ENCODE measurements at places on chromosomes 16 and 17.

GRCh38 chr16:57735755-57736418 lies at the start of gene KATNB1:
Gene KATNB1 (plus strand): TSS chr16:57735770. CDS start chr16:57737244, 1,474 bp downstream.
- DNase-seq = no peak

DNA sequence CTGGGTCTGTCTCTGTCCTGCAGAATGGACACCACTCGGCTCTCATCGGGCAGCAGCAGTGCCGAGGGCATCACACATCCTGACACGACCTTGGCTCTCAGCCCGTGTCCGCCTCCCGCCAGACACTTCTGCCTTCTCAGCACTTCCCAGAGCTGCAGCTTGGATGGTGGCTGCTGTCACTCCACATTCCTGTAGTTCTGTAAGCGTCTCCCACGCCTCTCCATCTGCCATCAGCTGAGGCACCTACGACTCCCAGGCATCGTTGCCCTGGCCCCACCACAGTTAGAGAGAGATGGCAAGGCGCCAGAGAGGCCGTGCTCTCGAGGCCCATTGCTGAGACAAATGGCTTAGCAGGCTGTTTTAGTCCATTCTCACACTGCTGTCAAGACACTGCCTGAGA lies 195.9 kb upstream of the CHMP6 start:
- no peak for DNase-seq

DNA sequence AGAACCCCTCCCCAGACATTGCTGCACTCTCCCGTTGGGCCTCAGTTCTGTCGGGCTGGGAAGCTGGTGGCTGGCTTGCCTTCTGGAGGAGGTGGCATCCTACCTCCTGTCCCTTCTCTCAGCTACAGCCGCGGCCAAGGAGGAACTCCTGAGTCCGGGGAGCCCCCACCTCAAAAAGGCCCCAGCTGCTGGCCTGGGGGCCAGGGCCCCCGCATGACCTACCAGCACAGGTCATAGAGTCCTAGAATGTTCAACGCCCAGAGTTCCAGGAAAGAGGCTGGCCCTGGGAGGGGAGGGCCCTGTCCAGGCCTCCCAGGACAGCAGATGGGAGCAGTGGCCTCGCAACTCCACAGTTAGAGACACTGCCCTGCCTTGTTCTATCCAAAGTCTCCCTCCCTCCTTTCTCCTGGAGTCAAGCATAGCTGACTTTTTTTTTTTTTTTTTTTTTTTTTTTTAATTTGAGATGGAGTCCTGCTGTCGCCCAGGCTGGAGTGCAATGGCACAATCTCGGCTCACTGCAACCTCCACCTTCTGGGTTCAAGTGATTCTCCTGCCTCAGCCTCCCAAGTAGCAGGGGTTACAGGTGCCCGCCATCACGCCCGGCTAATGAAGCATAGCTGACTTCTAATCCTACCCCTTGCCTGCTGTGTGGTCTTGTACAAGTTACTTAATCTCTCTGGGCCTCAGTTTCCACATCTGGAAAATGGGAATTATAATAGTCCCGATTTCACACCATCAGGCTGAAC lies 7.1 kb downstream of the CARHSP1 start:
- DNase-seq = no peak

GRCh38 chr16:8075271-8075670 lies 515.0 kb downstream of the TMEM114 start:
- no peak for DNase-seq

- no peak for DNase-seq
Measured at GRCh38 chr17:79624718-79625478, 14.0 kb upstream of the RBFOX3 start.

DNA sequence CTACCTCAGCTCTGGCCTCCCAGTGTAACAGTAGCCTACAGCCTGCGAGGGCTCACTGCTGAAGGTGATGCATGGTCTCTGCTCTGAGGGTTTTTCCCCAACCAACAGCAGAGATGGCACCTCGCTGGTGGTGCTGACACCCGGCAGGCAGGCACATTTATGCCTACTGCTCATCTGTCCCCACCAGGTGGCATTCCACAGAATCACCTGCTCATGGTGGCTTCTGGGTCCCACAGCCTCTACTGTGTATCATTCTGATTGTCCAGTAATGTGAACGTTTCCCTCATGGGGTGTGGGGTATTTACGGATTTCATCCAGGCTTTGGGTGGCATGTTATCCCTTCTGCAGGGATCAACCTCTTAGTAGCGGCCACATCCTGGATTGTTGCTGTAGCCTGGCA lies 331.5 kb downstream of the SNX29 start:
- DNase-seq = no peak

GRCh38 chr17:16036261-16036660 lies 36.6 kb downstream of the TTC19 start:
- DNase-seq = no peak

- no peak for DNase-seq
Measured at GRCh38 chr16:51473091-51473490, 322.0 kb upstream of the SALL1 start.

DNA sequence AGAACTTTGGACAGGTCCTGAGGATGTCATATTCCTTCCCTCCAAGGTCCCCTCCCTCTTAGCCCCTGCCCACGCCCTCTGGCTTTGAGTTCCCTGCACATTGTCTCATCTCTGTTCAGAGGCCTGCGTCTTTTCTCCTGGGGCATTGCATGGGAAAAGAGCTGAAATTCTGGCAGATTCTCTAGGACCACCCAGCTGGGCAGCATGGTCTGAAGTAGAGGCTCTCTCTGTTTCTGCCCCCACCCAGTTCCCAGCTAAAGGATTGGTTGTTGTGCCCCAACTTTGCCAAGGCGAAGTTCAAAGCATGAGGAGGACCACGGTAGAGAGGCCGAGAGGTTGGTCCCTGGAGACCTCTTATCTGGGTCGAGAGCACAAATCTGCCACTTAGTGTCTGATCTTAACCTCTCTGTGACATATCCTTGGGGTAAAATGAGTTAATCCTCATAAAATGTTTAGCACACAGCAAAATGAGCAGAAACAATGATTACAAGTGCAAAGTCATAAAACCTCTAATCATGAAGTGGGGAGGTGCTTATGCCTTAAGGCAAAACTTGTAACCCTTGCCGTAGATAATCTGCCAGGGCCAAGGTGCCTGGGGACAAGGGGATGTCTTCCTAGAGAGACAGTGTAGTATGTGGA lies 2.4 kb downstream of the ABAT start:
- no peak for DNase-seq

- DNase-seq = no peak
Measured at GRCh38 chr16:57134982-57135381, 42.6 kb downstream of the CPNE2 start.

DNA sequence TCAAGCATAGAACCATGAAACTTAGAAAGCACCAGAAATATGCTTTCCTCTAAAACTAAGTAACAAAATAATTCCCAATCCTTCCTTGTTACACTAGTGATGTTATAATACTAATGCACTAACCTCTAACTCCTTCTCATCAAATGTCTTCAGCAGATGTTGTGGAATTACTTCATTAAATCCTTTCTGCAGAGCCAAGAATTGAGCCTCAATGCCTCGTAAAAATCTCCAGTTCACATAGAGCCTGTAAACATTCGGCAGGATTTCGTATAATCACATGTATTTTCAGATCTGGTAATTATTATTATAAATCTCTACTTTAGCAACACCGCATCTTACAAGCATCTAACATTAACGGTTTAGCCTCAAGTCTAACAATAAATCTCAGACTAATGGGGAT lies 44.7 kb downstream of the CEP95 start:
- DNase-seq = no peak

GRCh38 chr17:58538811-58539409 lies 24.5 kb upstream of the MTMR4 start:
- no peak for DNase-seq

DNA sequence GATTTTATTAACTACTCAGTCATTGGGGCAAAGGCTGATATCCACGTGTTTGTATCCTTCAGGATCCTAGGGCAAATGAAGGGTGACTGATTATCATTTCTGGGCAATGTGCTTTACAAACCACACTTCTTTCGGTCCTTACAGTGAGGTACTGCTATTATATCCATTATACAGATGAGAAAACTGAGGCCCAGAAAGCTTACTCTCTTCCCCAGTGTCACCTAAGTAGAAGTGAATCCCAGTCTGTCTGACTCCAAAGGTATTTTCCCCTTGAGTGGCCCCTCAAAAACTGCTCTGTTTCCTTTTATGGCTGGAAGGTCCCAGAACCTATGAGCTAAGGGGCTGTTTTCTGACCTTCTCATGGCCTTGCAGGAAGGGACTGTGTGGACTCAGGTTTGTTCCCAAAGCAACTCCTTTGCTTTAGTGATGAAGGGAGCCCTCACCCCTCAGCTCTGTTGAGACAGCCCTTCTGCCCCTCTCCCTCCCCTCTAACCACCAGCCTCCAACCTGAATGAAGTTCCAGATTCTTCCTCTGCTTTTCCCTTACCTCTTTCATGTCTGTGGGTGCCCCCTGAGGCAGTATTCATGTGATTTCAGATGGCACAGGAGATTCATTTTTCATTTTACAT lies 27.4 kb upstream of the ADGRG1 start:
- DNase-seq = no peak
